Suppressor macrophage (primary cell): ENCODE measurements at places on chromosomes 1 and 21.

GRCh38 chr1:60848583-60849188, 233.7 kb upstream of the NFIA start:
- peak; percentile 65 for DNase-seq

- peak; percentile 11 for DNase-seq
Measured at GRCh38 chr1:175373786-175374623, 181.4 kb upstream of the KIAA0040 start.

- no peak for DNase-seq
Measured at GRCh38 chr1:107865627-107866026, 99.4 kb downstream of the VAV3 start.

GRCh38 chr1:95503278-95504030, 269.4 kb downstream of the RWDD3 start:
- DNase-seq, result no peak

- DNase-seq, result no peak
Measured at GRCh38 chr1:208446271-208446691, 202.1 kb upstream of the PLXNA2 start.

GRCh38 chr1:22163564-22163963, 20.7 kb upstream of the WNT4 start:
- no peak for DNase-seq

- DNase-seq, result no peak
Measured at GRCh38 chr21:39178421-39178820, 4.8 kb downstream of the PSMG1 start.

GRCh38 chr1:243638186-243638585, 211.9 kb downstream of the AKT3 start:
- DNase-seq, result no peak

GRCh38 chr21:18244671-18245463, at the start of gene CHODL:
TSS of gene CHODL (plus strand) at chr21:18244833. CDS start at chr21:18245224, 391 bp downstream.
- no peak for DNase-seq

DNA sequence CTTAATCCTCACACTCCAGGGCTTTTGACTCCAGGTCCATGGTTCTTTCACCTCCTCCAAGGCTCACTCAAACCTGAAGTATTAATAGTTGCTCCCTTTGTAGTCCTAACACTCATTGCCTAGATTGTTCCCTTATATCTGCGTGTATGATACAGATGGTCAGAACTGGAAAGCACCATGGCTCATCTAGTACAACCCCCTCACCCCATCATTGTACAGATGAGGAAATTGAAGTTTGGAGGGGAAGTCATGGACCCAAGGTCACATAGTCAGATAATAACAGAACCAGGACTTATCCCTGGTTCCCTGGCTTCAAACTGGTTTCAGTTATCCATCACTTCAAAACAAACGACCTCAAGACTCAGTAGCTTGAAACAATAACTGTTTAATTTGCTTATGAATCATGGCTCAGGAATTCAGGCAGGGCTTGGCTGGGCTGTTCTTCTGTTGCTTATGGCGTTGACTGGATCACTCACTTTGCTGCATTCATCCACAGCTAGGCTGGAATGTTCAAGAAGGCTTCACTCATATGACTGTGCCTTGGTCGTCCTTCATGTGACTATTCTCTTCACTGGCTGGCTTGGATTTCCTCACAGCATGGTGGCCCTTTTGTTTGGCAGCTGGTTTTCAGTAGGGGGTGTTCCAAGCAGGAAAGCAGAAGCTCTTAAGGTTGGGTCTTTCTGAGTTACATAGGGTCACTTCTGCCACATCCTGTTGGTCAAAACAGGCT, 5.0 kb downstream of the NOS1AP start:
- DNase-seq, result peak; percentile 88

GRCh38 chr21:30676737-30677136, 34.1 kb downstream of the KRTAP20-3 start:
- DNase-seq, result no peak

- DNase-seq, result peak; percentile 4
Measured at GRCh38 chr21:39263372-39263771, 50.1 kb downstream of the BRWD1 start.

DNA sequence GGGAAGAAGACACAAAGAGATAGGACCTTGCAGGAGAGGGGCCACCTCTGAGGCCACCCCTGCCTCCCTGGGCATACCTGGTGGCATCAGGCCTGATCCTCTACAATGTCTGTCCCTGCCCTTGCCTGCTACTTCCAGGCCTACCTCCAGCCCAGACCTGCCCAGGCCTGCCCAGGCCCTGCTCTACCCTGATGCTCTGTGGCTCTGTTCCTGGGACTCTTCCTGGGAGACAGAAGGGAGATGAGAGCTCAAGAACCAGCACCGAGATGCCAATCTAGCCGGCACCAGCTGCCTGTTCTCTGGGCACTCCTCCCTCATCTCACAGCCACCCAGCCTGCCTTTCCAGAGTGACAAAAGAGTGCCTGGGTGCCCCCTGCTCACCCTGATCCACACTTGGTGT, 2.7 kb downstream of the CELF3 start:
- no peak for DNase-seq

DNA sequence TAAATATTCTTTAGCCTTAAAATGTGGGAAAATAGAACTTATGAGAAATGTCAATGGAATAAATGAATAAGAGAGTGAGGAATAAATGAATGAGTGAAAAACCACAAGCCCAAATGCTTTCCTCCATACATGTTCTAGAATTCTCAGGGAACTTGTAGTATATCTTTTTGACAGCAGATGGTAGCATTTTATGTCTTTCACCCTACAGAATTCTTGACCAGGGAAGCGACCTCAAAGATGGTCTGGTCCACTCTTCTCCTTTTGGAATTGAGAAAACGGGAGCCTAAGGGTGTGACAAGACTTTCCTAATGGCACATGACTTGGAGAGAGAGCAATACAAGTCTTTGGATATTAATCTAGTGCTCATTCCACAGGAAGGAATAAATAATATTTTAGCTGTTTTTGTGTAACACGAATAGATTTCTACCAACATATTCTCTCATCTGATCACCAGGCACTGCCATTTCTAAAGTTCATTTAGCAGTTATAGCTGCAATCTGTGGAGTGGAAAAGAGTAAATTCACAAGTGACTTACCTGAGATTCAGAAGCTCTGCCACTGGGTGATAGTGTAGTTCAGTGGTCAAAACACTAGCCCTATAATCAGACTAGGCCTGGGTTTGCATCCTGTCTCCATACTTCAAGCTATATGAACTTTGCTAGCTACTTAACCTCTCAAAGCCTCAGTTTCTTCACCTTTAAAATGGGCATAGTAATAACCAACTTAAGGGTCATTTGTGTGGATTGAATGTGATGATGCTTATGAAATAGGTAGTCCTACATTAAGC, 15.0 kb upstream of the F5 start:
- peak; percentile 28 for DNase-seq

DNA sequence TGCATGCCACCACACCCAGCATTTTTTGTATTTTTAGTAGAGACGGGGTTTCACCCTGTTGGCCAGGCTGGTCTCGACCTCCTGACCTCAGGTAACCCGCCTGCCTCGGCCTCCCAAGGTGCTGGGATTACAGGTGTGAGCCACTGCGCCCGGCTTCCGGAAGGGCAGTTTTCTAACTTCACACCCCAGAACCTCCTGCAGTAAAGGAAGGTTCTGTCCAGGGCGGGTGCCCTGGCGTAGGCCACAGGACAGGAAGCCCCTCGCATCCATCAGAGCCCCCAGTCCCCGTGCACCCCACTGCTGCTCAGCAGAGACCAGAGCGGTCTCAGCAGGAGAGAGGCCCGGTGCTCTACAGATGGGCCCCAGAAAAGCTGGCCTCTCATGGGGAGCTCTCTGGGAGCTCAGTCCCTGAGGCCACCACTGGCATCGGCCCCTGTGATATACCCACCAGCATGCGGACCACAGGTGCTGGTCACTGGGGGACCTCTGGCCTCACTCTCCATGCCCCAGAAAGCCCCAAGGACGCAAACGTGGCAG, 4.1 kb upstream of the DNMT3L start:
- DNase-seq, result no peak

- no peak for DNase-seq
Measured at GRCh38 chr1:1003618-1004419, 3.9 kb upstream of the HES4 start.
